K562 (cell line): ENCODE measurements at places on chromosomes 2 and 18. TPM values are rescaled to one million over a fixed set of nuclear protein-coding genes. Genes with fewer than 3 reads are reported as not detected.

DNA sequence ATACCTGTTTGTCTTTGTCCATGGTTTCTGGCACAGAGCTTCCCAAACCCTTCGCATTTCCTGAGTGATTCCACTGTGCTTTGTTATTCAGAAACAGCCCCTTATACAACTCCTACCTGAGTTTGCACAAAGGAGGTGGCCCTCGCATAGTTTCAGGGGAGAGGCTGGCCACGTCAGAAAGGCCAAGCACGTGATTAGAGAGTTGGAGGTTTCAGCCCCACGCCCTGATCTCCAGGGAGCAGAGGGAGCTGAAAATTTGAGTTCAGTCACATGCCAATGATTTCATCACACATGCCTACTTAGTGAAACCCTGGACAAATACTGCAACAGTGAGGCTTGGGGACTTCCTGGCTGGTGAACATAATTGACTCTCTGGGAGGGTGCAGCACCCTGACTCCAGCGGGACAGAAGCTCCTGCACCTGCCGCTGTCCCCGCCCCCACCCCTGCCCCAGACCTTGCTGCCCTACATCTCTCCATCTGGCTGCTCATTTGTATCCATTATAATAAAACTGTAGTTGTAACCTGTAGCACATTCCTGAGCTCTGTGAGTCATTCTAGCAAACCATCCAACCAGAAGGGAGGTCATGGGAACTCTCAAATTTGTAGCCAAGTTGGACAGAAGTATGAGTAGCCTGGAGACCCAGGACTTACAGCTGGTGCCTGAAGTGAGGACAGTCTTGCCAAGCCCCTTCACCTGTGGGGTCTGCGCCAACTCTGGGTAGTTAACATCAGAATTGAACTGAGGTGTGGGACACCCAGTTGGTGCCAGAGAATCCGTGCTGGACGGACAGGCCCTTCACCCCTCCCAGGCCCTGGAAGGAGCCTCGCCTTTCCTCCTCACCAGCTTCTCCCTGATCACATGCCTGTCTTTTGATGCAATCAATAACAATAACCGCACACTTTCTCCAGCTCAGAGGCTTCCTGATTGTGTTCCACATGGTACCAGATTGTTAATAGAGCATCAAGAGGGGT is 224.3 kb downstream of the ANAPC1 start:
- no peak for DNase-seq

GRCh38 chr18:22703883-22704585 is 229.1 kb upstream of the RBBP8 start:
- peak; percentile 74 for DNase-seq

DNA sequence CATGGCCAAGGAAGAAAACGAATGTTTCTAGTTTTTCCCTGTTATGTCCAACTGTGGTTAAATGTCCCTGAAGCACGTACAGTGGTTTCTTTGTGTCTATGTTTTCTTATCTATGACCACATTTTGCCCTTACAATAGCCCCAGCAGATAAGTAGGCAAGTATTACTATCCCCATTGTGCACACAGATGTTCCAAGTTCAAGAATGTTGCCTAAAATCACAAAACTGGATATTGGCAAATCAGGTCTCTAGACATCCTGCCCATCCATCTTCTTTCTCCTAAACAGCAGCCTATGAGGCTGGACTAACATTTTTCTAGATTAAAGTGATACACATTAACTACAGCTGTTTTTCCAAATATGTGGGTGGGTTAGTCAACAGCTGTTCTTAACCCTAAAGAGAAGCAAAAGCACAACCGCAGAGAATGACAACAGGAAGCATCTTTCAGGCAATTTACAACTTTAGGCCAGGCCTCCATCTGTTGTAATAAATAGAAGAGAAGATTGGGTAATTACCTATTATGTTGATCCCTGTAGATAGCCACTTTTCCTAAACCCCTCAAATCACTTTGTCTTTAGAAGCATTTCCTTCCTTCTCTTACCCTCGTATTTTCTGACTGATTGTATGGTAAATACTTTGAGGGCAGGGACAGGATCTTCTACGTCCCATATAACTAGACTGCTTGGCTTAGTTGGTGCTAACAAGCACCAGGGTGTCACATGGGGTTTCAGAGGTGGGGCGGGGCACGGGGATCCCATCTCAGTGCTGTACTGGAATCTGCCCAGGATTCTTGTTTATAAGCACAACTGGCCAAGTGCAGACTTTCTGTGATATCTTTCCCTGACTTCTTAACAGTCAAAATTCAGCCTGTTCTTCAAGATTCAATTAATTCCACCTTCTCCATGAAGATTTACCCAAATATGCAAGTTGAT is 132.1 kb upstream of the SETBP1 start:
- DNase-seq: no peak

- DNase-seq: no peak
Measured at GRCh38 chr18:73879328-73879727, 268.3 kb downstream of the FBXO15 start.

GRCh38 chr2:37085731-37086147 is 1.4 kb downstream of the GPATCH11 start:
- DNase-seq: peak; percentile 24

DNA sequence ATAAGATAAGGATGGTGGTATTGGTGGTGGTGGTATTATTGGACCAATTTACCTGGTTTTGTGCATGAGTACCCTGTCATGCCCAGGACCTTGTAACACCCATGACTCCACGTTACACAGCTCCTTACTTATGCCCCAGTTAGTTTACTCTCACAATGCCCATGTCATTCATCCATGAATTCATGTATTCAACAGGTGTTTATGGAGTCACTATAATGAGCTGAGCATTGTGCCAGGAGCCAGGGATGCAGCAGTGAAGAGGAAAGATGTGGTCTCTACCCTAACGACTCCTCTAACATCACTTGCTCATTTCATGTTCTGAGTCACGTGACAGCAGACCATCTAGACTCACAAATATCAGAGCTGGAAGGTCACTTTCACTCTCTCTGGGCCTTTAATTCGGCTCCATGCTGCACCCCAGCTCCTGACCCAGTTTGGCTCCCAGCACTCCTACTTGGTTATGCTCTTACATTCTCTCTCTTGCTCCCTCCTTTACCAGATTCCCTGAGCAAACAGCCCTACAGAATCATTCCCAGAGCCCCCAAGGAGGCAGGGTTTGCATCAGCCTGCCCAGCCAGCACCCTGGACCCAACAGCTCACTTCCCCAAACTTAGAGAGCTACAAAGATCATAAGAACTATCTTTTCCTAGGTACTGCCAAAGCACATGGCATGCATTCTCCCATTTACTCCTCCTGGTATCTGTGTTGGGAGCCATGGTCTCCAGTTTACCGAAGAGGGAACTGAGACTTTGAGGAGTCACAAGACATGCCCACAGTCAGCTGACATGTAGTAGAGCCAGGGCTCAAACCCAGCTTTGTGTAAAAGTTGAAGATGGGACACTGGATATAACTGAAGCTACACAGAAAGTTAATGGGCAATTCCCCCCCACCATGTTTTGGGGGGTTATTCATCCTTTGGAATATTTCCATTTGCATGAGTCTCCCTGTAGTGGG is 449.9 kb downstream of the LRATD1 start:
- DNase-seq: no peak

DNA sequence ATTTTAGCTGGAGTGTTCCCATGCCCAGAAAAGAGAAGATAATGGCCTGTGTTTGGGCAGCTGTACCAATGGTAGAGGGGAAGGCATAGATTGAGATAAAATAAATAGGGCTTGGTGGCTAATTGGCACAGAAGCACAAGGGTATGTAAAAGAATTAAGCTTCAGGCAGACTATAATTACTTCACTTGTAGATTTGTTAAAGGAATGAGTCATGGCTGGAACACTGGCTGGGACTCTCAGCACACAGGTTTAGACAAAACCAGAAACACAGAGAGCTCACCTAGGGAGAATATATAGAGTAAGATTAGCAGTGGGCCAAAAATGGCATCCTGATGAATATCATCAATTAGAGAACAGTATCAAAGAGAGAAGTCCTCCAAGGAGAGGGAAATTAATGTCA is 198.3 kb upstream of the FIGN start:
- DNase-seq: no peak

- peak; percentile 37 for DNase-seq
Measured at GRCh38 chr2:209771474-209772289, at the start of gene UNC80. TSS of gene UNC80 (plus strand) at chr2:209771832. CDS start at chr2:209772073, 241 bp downstream.

DNA sequence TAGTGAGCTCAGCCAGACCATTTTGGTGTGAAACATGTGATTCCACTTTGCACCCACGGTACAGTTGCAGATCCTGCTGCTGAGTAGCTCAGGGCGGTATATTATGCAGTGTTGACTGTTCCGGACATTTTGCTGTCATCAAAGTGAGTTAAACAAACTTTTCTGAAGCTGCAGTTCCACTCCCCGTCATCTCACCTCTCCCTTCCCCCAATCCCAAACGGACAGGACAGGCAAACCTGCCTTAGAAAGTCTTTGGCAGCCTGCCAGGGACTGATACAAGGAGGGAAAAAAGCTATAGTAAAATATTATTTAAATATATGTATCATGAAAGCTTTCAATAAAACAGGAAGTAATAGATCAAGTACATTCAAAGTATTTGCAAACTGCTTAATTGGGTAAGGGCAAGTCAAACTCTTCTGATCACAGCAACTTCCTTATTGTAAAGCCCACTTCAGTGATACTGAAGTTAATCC is 35.5 kb upstream of the SP5 start:
- DNase-seq: no peak

DNA sequence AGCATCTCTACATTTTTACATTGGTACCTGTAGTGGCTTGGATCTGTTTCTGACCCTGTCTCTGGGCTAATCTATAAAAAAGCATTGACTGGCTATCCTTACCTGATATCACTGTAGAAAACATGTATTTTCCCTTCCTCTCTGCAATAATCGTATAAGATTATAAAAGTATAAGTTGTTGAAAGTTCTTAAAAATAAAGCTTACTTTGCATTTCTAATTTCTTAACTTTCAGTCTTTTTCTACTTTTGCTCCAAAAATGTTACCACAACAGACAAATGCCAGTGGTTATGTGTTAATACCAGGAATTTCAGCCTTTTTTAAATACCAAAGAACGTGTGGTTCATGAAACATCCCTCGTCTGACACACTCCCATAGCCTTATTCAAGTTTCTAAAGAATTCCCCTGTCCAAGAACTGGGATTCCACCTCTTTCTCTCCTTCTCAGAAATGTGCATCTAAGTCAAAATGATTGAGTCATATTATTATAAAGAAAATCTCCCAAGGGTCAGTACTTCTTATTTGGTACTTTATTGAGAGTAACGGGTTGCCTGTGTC is 28.5 kb upstream of the ACKR3 start:
- DNase-seq: no peak

DNA sequence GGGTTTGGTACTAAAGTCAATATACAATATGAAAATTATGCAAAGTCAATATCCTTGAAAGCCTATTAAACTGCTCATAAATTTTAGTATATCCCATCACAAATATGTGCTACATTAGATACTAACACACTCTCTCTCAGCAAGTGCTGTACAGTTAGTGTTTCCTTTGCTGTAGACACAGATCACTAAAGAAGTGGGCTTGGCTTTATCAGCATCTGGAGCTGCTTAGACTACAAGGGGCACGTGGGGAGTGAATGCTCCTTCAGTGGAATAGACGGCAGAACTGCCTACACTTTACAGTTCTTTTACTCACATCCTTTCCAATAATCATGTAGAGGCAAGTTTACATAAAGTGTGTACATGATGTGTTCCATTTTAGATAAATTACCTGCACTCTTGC is 26.0 kb upstream of the EFEMP1 start:
- DNase-seq: no peak

GRCh38 chr18:21489119-21489750 is 111.3 kb downstream of the ESCO1 start:
- DNase-seq: peak; percentile 78

DNA sequence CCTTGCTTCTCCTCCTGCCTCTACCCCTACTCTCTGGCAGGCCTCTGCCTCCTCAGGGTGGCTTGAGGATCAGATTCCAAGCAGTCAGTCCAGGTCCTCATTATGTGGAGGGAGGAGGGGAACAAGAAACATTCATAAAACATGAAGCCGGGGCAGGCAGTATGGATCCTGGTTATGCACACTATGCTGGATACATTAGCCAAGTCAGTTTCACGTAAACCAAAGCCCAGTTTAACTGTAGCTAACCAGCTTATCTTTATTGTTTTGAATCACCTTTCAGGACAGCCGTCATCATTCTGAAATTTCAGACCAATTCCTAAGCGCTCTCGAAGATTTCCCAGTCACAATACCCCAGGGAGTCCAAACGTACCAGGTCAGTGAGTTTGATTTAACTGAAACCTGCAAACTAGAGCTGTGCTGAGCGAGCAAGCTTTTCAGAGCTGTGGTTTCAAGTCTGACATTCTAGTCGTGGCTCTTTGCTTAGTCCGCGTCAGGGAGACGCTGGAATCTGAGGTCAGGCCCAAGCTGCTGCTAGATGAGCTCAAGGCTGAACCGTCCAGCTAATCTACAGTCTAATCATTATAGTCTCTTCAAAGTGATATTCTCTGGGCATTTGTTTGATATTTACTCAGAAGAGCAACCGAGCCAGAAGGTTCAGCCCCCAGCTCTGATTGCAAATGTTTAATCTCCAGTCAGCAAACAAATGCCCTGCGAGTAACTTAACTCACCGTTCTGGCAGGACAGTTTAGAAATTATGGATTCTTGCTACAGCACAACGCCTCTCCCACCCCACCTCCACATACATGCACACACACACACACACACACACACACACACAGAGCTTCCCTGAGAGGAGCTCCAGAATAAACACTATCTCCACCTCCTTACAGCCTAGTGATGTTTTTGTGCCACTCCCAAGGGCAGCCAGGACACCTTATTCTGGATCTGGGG is 63.8 kb upstream of the BZW1 start:
- DNase-seq: no peak

Gene SPC25
- 53.4 and 62.3 TPM in 2 replicates for total RNA-seq

Gene RSAD2
- 0.18 and 0.49 TPM in 2 replicates for total RNA-seq

Gene CABYR
- total RNA-seq: not detected in 2 replicates

Gene NEDD4L
- total RNA-seq: 32.7 and 33.4 TPM in 2 replicates
